ENCODE measurements at places on chromosomes 4 and X. TPM values are rescaled to one million over a fixed set of nuclear protein-coding genes. Genes with fewer than 3 reads are reported as not detected.

GLRA3 gene
- polyA plus RNA-seq: 1.0 TPM

ETNPPL gene
- polyA plus RNA-seq: 0.06 TPM

NPY2R gene
- 1.8 TPM for polyA plus RNA-seq

PCDH18 gene
- 39.0 TPM for polyA plus RNA-seq

BMPR1B gene
- 1.2 TPM for polyA plus RNA-seq

PDLIM5 gene
- 108 TPM for polyA plus RNA-seq

UGT2A1 gene
- 0.04 TPM for polyA plus RNA-seq

CT83 gene
- not detected for polyA plus RNA-seq

IL15 gene
- 6.2 TPM for polyA plus RNA-seq

FAM149A gene
- 11.8 TPM for polyA plus RNA-seq

All from large intestine (tissue), 12 donors.